ENCODE measurements at places on chromosomes 7 and 10. TPM values are rescaled to one million over a fixed set of nuclear protein-coding genes. Genes with fewer than 3 reads are reported as not detected.
A peak's percentile ranks its signal among the peaks of the same experiment; 100 is the strongest.

GRCh38 chr10:78408671-78409472 lies 375.2 kb downstream of the RPS24 start:
- peak overlapping the region; percentile 90 for H3K27ac ChIP-seq
- H3K4me1 ChIP-seq: peaks cover 57% of the 10 kb centered on the region
- H3K4me3 ChIP-seq: no peak overlapping the region
- H3K27me3 ChIP-seq: no peaks in the 10 kb centered on the region
- DNase-seq: peak; percentile 98

DNA sequence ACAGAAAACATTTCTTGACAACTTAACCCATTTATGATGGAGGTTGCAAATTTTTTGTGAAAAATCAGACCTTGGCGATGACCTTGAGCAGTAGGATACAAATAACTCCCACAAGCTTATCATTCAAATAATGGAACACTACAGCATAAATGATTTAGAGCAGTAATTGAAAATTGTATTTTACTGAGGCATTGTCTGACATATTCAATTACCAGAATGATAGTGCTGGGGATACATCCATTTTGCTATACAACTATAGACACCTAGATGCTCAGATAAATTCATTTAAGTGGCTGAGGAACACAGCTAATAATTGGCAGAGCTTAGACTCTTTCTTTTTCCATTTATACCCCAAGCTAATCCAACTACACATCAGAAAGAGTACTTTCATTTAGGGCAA lies 18.9 kb downstream of the TWIST1 start:
- no peak overlapping the region for H3K4me3 ChIP-seq
- no peak for DNase-seq
- no peaks in the 10 kb centered on the region for H3K36me3 ChIP-seq

GRCh38 chr10:95333997-95334804 lies 43.4 kb upstream of the PDLIM1 start:
- H3K4me3 ChIP-seq: no peak overlapping the region
- peaks cover 7% of the 10 kb centered on the region for H3K4me1 ChIP-seq
- peak overlapping the region; percentile 80 for H3K27ac ChIP-seq
- H3K36me3 ChIP-seq: no peaks in the 10 kb centered on the region
- peak; percentile 28 for DNase-seq

DNA sequence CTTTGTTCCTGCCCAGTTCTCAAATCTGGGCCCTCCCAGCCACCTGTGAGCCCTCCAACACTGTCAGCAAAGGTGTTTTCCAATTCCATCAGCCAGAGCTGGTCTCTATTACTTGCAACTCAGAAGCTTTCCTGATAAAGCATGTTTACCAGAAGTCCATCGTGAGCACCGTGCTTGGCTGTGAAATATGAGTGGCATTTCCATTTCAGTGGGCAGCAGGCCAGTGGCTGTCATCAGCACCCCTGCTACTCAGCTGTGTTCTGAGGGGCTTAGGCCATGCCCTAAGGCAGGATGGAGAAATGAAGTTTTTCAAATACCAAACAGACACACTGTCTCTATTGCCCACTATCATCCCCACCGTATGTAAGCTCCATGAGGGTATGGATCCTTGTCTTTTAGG lies 12.7 kb upstream of the BNIP3 start:
- H3K27me3 ChIP-seq: no peaks in the 10 kb centered on the region
- peaks cover 25% of the 10 kb centered on the region for H3K4me1 ChIP-seq
- no peaks in the 10 kb centered on the region for H3K36me3 ChIP-seq

DNA sequence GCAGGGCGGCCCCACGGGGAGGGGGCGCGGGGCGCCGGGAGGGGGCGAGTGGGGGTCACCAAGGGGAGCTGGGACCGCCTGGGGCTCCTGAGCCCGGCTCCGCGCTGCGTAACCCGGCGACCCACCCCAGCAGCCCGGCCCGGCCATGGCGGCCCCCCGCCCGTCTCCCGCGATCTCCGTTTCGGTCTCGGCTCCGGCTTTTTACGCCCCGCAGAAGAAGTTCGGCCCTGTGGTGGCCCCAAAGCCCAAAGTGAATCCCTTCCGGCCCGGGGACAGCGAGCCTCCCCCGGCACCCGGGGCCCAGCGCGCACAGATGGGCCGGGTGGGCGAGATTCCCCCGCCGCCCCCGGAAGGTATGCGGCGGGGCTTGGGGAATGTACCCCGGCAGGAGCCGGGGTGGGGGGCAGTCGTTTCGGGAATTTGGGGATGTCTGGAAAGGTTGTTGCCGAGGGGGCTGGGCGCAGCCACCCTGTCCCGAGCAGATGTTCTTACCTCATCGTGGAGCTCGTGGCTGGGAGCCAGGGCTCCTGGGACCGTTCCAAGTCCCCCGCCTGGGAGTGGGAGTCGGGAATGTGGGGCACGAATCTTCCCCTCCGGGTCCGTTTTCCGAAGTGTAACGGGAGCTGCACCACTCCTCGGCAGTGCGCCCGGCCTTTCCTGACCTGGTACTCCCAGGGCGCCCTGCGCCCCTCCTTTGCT lies 431 bp downstream of the ZYX start:
- H3K4me1 ChIP-seq: peaks cover 52% of the 10 kb centered on the region
- H3K27me3 ChIP-seq: no peaks in the 10 kb centered on the region
- H3K27ac ChIP-seq: peak overlapping the region; percentile 86
- peak overlapping the region; percentile 99 for H3K4me3 ChIP-seq
- DNase-seq: peak; percentile 83

DNA sequence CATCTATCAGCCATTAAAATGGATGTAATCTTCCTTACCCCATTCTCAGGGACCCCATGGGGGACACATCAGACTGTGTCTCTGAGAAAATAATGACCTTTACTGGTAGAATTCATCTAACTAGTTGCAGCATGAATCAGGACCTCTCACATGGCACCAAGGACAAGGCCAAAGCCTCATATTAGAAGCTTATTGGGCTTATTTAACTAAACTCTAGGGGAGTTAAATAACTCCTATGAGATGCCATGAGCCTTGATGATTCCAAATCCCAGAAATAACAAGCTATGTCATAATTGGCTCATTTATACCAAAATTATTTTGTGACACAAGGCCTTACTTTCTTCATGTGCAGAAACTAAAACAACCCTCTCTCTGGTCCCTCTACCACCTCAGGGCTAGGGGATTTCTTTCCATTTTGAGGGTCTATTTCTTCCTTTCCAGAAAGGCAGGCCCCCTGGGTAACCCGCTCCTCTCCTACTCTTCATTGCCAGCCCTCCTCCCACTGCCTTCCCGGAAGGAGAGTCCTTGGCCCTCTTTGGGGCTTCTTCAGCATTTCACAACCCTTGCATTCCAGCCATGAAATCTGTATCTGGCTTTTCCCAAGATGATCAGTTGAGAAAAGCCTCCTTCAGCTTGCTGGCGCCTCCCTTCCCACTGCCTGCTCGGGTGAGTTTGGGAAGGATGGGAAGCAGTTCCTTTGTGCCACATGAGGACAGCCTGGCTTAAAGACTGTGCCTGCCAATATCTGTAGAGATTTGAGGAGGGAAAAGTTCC lies 41.8 kb upstream of the TRIM8 start:
- H3K36me3 ChIP-seq: no peaks in the 10 kb centered on the region
- no peaks in the 10 kb centered on the region for H3K27me3 ChIP-seq
- no peak overlapping the region for H3K4me3 ChIP-seq
- DNase-seq: no peak

DNA sequence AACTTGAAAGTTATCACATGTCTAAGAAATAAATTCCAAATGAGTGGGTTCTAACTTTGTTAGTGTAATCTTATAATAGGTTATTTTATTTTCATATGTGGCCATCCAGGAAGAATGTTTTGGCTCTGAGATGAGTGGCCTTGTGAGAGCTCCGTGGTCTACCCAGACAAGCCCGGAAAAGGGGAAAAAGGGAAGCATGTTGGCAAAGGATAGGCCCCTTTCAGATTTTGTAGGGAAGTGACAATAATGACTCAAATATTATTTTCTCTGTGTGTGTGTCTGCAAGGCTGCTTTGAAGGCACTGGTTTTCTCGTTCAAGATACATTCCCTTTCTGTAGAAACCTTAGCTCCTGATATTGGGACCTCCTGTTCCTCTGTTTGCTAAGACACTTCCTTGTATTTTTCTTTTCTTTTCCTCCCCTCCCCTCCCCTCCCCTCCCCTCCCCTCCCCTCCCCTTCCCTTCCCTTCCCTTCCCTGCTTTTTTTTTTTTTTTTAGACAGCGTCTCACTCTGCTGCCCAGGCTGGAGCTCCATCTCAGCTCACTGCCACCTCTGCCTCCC lies 240.8 kb downstream of the LRMDA start:
- H3K27ac ChIP-seq: no peak overlapping the region
- no peaks in the 10 kb centered on the region for H3K4me1 ChIP-seq
- DNase-seq: no peak
- no peaks in the 10 kb centered on the region for H3K36me3 ChIP-seq
- H3K27me3 ChIP-seq: no peaks in the 10 kb centered on the region

DNA sequence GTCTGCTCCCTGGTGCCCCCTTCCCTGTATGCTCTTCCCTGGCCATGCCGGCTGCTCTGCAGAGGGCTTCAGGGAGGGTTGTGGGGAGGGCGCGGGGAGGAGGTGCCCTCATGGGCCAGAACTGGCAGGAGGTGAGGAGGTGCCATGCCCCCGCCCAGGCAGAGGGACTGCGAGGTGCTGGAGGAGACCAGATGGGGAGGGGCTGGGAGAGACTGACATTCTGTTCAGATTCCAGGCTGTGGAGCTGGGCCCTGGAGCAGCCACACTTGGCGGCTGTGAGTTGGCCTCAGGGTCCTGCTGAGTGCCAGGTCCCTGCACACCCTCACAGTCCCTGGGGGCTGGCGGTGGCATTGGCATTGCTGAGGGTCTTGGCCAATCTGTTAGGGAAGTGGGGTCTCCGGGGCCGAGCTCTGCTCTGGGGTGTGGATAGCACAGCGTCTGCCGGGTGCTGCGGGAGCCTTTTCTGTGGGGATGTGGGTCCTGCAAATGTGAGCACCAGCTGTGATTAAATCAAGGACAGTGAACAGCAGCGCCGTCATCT lies 25.4 kb downstream of the INPP5A start:
- DNase-seq: no peak
- no peaks in the 10 kb centered on the region for H3K27me3 ChIP-seq
- H3K4me3 ChIP-seq: no peak overlapping the region
- H3K27ac ChIP-seq: no peak overlapping the region

DNA sequence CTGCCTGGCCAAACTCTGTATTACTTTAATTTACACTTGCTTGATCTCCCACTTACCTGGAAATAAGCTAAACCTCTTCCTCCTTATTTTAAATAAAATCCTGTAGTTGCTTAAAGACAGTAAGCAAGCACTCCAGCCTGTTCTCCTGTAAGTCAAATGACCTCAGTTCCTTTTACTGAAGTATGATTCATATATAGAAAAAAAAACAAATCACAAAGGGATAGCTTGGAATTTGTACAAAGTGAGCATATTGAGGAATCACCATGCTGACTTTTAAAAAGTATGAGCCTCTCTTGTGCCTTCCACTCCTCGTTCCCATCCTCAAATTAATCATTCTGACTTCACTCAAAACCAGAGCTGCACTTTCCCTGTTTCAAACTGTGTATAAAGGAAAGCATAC lies 52.0 kb downstream of the C10orf90 start:
- H3K4me1 ChIP-seq: no peaks in the 10 kb centered on the region
- no peaks in the 10 kb centered on the region for H3K27me3 ChIP-seq
- DNase-seq: no peak
- H3K27ac ChIP-seq: no peak overlapping the region

GRCh38 chr10:102740229-102740628 lies 3.5 kb upstream of the WBP1L start:
- DNase-seq: no peak
- H3K27ac ChIP-seq: peak overlapping the region; percentile 75
- H3K36me3 ChIP-seq: no peaks in the 10 kb centered on the region
- no peak overlapping the region for H3K4me3 ChIP-seq
- no peaks in the 10 kb centered on the region for H3K27me3 ChIP-seq
- peaks cover 23% of the 10 kb centered on the region for H3K4me1 ChIP-seq

DNA sequence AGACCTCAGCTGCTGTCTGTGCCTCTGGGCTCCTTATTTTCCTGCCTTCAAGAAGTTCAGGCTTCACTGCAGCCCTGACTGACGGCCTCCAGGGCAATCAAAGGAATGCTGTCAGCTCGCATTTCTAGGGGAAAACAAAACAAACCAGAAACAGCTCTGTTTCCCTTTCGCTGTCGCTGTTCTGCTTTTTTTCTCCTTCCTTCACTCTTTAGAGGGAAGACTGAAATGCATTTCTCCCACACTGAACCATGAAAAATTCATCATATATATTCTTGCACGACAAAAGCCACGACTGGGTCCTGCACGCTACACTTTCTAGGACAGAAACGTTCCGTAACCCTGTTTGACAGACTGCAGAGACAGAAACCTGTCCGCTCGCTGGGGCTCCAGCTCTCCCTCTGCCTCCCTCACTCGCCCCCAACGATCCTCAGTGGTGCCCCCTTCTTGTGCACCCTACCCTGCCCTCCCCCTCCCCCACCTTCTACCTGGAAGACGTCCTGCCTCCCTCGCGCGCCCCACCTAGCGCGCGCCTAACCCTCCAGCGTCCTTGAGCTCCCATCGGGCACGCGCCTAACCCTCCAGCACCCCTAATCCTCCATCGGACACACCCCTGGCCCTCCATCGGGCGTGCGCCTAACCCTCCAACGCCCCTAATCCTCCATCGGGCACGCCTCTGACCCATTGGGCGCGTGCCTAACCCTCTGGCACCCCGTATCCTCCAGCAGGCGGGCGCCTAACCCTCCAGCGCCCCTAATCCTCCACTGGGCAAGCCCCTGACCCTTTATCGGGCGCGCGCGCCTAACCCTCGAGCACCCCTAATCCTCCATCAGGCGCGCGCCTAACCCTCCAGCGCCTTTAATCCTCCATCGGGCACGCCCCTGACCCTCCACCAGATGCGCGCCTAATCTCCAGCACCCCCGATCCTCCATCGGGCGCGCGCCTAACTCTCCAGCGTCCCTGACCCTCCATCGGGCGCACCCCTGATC lies 37.1 kb downstream of the SVOPL start:
- no peak overlapping the region for H3K27ac ChIP-seq
- no peaks in the 10 kb centered on the region for H3K27me3 ChIP-seq
- H3K4me1 ChIP-seq: peaks cover 6% of the 10 kb centered on the region
- no peak overlapping the region for H3K4me3 ChIP-seq
- DNase-seq: peak; percentile 49

DNA sequence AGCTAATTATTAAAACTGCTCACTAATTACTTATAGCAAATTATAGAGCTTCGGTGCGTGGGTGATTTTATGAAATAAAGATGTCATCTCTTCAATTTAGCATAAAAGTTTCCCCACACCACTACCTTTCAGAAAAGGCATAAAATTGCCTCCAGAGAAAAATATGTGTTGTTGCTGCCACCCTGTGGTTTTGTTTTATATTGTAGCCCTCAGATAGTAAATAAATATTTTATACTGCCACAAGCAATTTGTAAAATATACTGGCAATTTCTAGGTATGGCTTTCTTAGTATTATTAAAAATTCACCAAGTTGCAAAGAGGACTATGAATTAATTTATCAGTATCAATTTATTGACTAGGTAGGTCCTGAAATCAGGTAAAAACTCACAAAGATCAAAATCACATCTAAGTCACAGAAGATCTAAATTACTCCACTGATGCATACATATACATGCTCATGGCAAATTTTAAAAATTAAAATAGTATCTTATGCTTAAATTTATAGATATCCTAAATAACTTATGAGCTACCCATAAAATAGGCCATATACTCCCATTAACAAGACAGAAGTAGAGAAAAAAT lies 26.5 kb downstream of the ASNS start:
- no peak for DNase-seq
- no peak overlapping the region for H3K4me3 ChIP-seq
- no peaks in the 10 kb centered on the region for H3K36me3 ChIP-seq

GRCh38 chr7:17934094-17934493 lies 6.2 kb downstream of the SNX13 start:
- no peaks in the 10 kb centered on the region for H3K27me3 ChIP-seq
- H3K4me1 ChIP-seq: peaks cover 41% of the 10 kb centered on the region
- H3K4me3 ChIP-seq: no peak overlapping the region
- DNase-seq: no peak
- H3K36me3 ChIP-seq: no peaks in the 10 kb centered on the region

EGR2 gene
- 1.5 TPM for total RNA-seq

CLEC5A gene
- 1.2 TPM for total RNA-seq

HOXA10 gene
- total RNA-seq: 4.0 TPM
